CD14-positive monocyte (primary cell): ENCODE measurements at places on chromosomes 7 and 10.

DNA sequence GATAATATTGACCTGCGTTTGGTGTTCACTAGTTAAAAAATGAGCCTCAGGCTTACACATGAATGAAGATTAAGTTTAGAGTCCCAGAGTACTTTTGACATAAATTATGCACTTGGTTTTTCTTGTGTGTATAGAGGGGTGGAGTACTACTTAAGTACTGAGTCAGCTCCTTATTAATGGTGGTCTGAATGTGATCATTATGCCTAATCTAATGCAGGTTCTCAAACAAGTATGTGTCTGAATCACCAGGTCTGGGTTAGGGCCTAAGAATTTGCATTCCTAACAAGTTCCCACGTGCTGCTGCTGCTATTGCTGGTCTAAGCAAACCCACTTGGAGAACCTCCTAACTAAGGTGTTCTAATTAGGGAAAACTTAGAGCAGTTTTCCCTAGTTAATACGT is 30.7 kb upstream of the STOX1 start:
- no peak for DNase-seq

DNA sequence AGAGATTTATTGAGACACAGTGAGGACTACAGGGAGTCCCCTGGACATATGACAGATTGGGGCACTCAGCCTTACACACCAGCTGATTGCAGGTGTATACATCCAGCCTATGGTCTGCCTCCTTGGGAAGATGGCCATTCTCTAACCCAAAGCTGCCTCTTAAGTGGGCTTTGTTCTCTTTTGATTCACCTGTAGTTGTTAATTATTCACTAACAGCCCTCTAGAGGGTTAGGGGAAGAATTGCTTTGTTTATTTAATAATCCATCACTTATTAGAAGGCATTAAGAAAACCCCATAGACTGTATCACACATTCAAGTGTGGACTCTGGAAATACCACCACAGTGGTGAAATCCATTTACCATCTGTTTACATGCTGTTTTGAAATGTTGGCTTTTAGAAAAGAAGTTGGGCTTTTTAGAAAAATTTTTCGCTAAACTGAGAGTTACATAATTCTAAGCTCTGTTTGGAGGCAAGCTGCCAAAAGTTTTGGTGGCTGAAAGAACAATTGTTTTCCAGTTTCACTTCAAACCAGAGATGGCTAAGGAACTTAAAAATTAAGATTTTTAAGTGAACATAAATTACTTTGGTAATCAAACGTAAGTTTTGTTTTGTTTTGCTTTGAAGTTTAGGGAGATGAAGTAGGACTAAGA is 379.1 kb downstream of the ADRA2A start:
- no peak for DNase-seq

GRCh38 chr7:43569424-43569823 is 13.5 kb upstream of the STK17A start:
- no peak for DNase-seq

- no peak for DNase-seq
Observed at GRCh38 chr7:78329001-78329655, 530.6 kb downstream of the PHTF2 start.

- no peak for DNase-seq
Observed at GRCh38 chr7:73612598-73613269, 11.6 kb downstream of the MLXIPL start.

DNA sequence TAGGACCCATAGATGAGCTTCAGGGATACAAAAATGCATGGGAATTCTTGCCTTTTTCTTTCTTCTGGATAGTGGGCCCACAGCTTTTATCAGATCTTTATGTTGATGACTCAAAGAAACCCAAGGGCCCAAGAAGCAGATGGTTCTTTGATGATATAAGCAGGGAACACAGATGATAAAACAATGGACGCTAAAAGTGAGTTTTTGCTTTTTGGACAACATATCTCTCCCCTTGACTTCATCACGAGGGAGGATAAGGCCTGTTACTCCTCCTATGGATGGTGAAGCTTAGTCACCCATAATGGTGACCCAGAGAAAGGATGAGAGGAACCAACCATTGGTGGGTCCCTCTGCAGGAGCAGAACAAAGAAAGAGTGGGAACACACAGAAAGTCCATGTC is 6.5 kb upstream of the OGA start:
- DNase-seq = no peak
